ENCODE measurements at places on chromosomes 5 and 9. TPM values are rescaled to one million over a fixed set of nuclear protein-coding genes. Genes with fewer than 3 reads are reported as not detected.

The MARCOL gene
- total RNA-seq, result not detected

The PPP2R2B gene
- 10.3 TPM for total RNA-seq

The SLC1A3 gene
- total RNA-seq, result 5.2 TPM

The DMRT3 gene
- total RNA-seq, result 0.58 TPM

The FAM78A gene
- total RNA-seq, result 10.6 TPM

The SYK gene
- 31.2 TPM for total RNA-seq

The FOXD4L6 gene
- total RNA-seq, result not detected

The N4BP3 gene
- 8.6 TPM for total RNA-seq

The MEGF10 gene
- 5.7 TPM for total RNA-seq

The RORB gene
- 0.35 TPM for total RNA-seq

The MEF2C gene
- total RNA-seq, result 152 TPM

The SPATA31C1 gene
- 0.18 TPM for total RNA-seq

The DDX4 gene
- not detected for total RNA-seq

The TPPP gene
- 6.4 TPM for total RNA-seq

The LPAR1 gene
- total RNA-seq, result 37.8 TPM

The FAM153A gene
- total RNA-seq, result 0.58 TPM

The OTP gene
- total RNA-seq, result not detected

The CNTFR gene
- total RNA-seq, result 19.5 TPM

The SV2C gene
- total RNA-seq, result 0.18 TPM

The PHF24 gene
- total RNA-seq, result 0.23 TPM

The AHRR gene
- 6.4 TPM for total RNA-seq

The DDX31 gene
- 17.0 TPM for total RNA-seq

The ORM2 gene
- total RNA-seq, result not detected

The IFNB1 gene
- total RNA-seq, result not detected

The SPATA24 gene
- 5.5 TPM for total RNA-seq

The DMRT1 gene
- total RNA-seq, result not detected

The FRRS1L gene
- total RNA-seq, result 3.7 TPM

The CYLC2 gene
- total RNA-seq, result not detected

The ROR2 gene
- total RNA-seq, result 31.0 TPM

The TMEM252 gene
- 5.7 TPM for total RNA-seq

The FOXD4L4 gene
- 0.06 TPM for total RNA-seq

The TOMM5 gene
- total RNA-seq, result 63.1 TPM

The WNT8A gene
- 0.18 TPM for total RNA-seq
